Kasumi-1 (cell line): ENCODE measurements at places on chromosomes 3 and 15.
A peak's percentile ranks its signal among the peaks of the same experiment; 100 is the strongest.

DNA sequence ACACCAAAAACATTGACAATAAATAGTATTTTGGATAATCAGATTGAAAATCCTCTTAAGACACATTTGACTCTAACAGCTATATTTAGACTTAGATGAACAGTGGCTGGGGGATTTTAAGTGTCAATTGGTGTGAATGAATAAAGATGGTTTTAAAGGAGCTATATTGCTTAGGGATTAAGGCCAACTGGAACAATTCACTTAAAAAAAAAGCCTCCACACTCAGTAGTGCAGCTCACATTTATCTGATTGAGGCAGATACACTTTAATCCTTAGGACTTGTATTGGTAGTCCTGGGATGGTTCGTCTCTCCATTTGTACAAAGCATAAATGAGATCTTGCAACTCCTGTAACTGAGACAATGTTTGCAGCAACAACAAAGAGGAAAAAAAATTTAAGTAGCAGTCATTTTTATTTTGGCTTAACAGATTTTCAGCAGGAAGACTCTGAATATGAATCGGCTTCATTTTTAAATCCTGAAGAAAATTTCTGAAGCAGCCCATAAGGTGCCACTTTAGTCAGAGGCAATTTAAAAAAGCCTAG is 112.0 kb downstream of the UACA start:
- no peak for DNase-seq

GRCh38 chr3:53109891-53110771 is 20.1 kb downstream of the RFT1 start:
- peak; percentile 82 for DNase-seq

DNA sequence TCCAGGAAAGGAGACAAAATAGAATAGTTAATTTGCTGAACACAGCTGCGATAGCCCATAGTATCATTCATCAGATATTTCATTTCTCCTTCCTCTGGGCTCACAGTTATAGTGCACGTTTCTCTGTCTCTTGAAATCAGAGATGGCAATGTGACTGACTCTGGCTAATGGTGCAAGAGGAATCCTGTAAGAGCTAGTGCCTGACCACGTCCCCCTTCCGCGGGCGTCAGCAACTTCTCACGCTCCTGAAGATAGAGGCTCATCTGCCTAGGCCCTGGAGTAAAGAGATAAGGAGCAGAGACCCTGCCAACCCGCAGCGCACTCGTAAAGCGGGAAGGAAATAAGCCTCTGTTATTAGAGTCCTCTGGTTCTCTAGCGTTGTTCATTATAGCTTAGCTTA is 391.8 kb downstream of the VPS13C start:
- no peak for DNase-seq

DNA sequence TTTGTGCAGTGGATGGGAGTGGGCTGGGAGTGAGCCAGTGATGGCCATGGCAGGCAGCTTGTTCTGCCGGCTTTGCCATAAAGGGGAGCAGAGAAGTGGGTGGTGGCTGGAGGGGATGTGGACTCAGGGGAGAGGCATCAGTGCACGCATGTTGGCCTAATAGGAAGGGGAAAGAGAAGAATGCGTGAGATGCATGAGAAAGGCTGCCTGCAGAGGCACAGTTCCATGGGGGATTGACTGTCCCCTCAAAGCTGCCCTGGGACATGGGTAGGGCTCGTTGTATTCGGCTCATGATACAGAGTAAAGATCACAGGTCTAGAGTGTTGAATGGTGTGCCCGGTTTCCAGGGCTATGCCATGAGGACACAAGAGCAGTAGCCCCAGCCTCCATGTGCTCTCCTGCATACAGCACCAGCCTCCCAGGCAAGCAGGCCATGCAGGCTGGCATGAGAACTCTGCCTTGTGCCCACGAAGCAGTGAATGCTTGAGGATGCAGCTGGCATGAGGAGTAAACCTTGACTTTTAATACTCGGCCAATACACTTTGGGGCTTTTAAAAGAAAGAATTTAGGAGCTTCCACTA is 68.0 kb upstream of the SNRPA1 start:
- no peak for DNase-seq

DNA sequence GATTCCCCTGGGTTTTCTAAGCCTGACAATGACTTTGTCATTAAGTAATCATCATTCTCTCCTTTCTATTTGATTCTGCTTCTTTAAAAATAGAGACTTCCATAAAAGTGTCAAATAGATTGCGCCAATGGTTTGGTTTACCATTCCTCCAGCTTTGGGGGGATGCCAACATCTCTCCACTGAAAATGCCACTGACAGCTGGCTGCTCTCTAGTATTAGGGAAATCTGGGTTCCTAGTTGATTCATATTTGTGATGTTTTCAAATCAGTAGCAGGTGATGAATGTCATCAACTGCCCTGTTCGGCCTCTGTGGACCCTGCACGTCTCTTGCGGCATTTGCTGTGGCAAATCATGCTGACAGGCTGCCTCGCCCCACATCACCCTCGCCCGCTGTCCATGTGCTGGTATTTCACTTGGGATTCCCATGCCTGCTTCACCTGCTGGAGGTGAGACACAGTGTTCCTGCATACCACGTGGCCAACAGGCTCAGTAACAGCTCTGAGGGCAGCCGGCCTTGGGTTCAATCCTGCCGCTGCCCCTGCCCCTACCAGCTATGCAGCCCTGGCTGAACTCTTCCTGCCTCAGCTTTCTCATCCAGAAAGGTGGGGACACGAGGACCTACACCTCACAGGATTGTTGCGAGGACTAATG is 28.1 kb downstream of the ZXDC start:
- no peak for DNase-seq

DNA sequence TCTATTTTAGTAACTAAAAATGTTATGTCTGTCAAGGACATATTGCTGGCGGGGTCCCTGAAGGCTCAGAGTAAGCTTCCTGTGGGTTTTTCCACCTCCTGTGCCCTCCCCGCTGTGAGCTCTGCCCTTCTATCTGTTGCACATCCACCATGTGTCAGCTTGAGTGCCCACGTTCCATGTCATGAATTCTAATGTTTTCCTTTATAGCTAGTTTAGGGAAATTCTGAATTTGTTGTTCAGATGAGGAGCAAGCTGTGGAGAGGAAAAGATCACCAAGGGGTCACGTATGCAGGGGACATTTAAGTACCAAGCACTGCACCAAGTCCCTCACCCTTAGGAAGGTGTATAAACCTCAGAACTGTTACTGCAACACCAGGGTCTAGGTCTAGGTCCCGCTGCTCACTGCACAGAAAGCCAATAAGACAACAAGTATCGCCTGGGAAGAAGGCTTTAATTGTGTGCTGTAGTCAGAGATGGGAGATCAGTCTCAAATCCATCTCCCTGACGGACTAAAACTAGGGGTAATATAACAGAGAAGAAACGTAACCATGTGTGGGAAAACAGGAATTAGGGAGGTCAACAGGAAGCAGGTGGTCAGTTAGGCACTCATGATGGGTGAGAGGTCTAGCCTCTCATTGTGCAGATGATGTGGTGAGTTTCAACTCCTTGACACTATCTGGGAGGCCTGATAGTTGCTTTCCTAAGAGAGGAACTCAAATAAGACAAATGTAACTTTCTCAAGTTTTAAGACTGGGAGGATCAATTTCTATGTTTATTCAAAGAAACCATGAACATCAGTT is 9.7 kb downstream of the GP9 start:
- DNase-seq = peak; percentile 31

DNA sequence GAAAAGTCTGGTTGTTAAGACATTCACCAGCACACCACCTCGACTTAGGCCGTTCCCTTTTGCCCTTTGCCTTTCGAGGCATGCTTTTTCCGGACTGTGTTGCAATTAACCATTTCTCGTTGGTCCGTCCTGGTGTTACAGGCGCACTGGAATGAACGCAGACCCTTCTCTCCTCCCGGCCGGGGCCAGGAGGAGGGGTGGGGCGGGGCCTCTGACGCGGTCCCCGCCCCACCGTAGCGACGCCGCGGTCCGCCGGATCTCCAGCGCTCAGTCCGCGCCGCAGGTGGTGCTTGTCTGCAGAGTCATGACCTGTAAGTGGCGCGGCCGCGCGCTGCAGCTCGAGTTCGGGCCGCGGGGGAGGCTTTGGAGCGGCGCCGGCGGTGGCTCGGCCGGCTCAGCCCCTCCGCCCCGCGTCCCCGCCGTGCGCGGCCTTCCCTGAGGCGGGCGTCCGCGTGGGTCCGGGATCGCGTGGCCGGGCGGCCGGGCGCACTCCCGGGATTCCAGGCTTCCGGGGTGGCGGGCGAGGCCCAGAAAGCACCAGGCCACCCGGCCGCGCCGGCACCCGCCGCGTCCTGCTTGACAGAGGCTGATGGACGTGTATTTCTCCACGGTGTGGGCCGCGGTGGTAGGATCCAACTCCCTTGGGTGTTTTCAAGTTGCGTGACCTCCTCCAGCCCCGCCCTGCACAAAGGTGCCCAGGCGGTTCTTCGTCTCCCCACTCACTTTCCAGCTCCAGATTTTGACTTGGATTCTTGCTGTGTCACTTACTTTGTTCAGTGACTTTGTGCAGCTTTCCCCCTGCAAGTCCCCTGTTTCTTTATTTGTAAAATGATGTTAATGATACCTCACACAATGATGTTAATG is at the start of gene NIT2:
NIT2 (plus strand) TSS at position 270 of the 864 bp plus-strand sequence; CDS start at position 305, 35 bp downstream.
- peak; percentile 73 for DNase-seq

GRCh38 chr3:101862416-101863165 is 13.3 kb downstream of the NFKBIZ start:
- no peak for DNase-seq

GRCh38 chr3:75235631-75236030 is 428.5 kb upstream of the FRG2C start:
- no peak for DNase-seq

DNA sequence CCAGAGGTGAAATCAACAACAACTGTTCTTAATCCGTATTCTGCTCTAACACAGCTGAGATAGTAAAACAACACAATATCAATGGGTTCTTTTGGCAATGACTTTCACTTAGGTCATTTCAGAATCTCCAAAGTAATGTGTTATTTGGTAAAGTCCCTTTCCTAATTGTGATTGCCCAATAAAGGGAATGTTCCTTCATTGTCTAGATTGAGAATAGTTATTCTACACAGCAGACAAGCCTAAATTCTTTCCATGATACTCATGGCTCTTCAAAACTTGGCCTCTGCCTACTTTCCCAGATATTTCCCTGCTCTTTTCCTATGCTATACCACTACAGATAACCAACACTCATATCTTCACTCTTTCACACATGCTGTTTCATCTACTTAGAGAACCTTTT is 219.8 kb downstream of the FMN1 start:
- no peak for DNase-seq

DNA sequence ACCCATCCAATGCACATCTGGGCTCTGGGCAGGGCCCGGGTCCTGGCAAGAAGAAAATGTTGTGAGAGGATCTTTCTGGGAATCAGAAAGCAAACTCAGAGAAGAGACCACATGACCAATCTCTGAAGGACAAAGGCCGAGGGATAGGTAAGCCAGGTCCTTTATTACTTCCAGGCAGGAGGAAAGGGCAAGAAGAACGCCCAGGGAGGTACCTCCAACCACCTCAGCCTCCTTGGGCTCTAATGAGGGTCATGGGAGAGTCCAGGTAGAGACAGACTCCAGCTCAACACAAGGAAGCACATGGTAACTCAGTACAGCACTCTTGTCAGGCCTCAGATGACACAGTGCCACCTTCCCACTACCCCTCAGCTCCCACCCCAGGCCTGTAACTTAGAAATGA is 26.0 kb downstream of the ZNF445 start:
- DNase-seq = no peak

GRCh38 chr3:197475514-197475913 is 80.3 kb downstream of the BDH1 start:
- no peak for DNase-seq

DNA sequence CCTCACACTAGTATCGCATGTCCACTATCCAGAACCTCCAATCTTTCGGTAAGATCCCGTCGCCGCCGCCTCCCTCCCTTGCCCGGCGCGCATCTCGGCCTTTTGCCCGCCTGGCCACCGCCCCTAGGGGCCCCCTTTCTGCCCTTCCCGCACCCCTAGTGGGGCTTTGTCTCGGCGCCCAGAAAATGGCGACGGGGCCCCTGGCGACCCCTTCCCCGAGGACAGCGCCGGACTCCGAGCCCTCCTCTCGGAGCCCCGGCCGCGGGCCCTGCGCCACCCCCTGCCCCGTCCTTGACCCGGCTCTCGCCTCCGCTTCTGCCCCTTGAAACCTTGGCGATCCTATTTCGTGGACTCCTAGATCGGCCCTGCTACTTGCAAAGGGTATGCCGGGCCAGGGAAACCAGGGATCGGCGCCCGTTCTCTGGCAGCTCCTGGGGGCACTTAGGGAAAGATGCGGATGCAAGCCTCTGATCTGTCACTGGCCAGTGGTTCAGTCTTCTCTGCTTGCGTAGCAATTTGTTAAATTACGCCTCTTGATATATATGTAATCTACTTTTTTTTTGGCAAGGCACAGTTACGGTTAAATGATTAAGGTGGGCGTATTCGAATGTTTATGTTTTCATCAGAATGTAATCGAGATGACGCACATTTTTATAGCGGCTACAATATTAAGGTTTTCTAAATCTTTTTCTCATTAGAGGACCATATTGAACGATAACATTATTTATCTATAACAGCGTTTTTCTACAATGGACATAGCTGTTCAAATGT is 603 bp downstream of the EIF1B start:
- peak; percentile 5 for DNase-seq

DNA sequence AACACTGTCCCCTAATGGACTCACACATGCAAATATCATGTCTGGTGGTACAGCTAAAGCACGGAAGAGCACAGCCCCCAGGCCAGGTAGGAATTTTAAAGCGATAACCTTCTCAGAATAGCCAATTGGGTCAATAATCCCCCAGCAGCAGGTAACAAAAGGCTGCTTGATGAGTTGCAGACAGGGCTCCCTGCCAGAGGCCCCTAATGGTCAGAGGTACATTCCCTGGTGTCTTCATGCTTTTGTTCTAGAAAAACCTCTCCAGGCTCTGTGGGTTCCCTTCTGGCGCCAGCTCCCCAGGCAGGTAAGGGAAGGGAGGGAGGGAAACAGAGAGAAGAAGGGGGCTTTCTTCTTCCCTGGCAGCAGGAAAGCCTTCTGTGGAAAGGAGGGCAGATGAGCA is 43.4 kb upstream of the PRTG start:
- no peak for DNase-seq

DNA sequence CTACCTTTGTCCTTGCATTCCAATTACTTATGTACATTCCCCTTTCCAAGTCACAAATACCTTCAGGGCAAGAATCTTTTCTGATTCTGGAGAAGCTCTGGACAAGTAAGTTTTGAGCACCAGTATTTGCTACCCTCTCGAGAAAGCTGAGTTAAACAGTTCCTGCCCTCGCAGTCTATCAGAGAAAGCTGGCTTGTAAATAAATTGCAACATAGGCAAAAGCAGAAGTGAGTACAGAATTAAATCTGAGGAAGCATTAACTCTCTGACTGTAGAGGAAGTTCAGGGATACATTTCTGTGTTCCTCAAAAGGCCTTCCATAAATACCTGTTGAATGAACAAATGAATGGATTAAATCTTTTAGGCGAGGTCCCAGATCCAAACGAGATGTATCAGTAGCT is 1.2 kb downstream of the OSBPL11 start:
- peak; percentile 93 for DNase-seq

DNA sequence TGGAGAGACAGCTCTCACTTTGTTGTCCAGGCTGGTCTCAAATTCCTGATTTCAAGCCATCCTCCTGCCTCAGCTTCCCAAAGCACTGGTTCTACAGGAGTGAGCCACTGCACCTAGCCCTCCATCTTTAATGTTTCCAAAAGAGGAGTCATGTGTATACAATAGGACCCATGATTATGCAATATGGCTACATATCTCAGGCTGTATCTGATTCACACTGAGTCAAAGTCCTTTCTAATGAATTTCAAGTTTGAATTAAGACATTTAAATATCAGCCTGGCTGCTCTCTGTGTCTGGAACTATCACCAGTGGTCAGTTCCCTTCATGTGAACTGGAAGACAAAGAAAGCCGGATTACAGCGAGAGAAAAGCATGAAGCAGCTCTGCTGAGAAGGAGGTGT is 90.5 kb downstream of the MINAR1 start:
- DNase-seq = no peak
